GM04503 (cell line): ENCODE measurements at places on chromosomes 5 and 9.

DNA sequence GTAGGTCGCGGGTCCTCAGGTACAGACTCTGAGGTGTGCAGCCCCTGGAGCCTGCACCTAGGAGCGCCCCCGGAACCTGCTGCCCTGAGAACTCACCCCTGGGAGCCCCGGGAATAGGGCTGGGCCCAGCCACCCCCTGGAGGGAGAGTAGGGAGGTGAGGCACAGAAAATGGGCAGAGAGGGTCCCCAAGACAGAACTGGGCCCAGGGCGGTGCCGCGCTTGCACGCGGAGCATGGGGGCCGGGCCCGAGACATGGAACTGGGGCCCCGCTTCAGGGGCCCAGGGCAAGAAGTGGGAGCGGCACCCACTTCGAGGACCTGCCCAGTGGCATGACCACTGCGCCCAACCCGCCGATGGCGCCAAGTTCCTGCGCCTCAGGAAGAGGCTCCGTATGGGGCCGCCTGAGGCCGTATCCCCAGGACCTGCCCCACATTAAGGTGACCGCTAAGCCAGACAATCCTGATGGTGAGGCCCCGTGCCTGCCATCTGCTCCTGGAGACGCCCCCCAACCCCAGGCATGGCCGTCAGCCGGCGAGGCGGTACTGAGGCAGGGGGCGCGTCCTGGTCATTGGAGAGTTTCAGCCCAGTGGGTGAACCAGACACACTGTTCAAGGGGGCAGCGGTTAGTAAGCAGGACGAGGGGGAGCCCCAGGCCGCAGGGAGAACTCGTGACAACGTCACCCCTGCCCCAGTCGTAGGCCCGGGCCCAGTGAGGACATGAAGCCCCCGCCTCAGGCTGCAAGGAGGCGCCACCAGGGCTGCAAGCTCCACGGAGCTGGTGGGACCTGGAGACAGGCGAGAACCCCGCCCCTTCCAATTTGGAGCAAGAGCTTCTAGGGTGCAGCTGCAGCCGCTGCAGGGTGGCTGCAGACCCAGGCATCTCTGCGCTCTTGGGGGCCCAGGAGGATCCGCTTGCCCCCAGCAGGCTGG is 89.5 kb upstream of the PUM3 start:
- DNase-seq = no peak

GRCh38 chr5:150068961-150069645 is 17.3 kb downstream of the CSF1R start:
- DNase-seq = no peak

DNA sequence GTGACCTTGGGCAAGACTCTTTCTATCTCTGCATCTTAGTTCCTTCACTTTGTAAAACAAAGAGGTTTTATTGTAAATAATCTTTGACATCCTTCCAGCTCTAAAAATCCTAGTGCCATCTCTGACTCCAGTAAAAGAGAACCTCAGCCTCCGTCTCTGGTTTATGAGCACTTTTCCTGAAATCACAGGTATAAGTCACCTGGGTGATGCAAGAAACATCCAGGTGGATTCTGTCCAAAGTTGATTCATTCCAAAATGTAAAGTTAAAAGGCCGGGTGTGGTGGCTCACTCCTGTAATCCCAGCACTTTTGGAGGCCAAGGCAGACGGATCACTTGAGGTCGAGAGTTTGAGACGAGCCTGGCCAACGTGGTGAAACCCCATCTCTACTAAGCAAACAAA is 21.1 kb upstream of the UBAP2 start:
- no peak for DNase-seq

DNA sequence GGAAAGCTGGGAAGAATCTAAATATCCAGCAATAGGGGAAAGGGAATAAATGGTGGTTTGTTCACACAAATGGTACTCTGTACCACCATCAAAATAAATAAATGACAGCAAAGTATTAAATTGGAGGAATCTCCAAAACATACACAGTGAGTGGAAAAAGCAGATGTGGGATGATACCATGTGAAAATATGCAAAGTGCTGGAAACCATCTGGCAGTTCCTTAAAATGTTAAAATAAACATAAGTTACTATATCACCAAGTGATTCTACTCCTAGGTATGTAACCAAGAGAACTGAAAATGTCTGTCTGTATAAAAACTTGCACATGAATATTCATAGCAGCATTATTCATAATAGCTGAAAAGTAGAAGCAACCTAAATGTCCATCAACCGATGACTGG is 41.9 kb upstream of the TEX48 start:
- DNase-seq = peak; percentile 13

- no peak for DNase-seq
These were observed 353.5 kb downstream of the NDUFS4 start for GRCh38 chr5:53913941-53914340.

DNA sequence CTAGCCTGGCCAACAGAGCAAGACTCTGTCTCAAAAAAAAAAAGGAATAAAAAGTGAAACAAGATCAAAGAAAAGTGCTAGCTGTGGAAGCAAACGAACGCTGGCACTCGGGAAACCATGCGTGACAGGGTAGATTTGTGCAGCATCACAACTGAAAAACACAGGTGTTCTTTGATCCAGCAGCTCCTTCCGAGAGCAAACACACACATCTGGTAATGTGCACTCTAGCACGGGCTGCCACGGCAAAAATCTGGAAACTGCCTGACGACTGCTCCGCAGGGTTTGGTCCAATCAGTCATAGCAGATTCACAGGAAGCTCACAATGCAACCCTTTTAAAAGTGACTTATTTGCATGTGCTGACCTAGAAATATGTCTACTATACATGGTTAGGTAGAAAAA is 80.0 kb downstream of the SYK start:
- no peak for DNase-seq

DNA sequence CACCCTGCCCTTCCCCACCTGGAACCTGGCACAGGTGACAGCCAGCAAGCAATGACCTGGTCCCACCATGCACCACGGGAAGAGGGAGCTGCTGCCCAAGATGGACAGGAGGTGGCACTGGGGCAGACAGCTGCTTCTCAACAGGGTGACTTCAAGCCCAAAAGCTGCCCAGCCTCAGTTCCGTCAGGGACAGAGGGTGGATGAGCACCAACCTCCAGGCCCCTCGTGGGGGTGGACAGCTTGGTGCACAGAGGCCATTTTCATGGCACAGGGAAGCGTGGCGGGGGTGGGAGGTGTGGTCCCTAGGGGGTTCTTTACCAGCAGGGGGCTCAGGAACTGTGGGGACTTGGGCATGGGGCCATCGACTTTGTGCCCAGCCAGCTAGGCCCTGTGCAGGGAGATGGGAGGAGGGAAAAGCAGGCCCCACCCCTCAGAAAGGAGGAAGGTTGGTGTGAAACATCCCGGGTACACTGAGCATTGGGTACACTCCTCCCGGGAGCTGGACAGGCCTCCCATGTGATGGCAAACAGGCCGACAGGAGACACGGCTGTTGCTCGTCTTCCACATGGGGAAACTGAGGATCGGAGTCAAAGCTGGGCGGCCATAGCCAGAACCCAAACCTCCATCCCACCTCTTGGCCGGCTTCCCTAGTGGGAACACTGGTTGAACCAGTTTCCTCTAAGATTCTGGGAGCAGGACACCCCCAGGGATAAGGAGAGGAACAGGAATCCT is 1.9 kb downstream of the CEL start:
- DNase-seq = no peak

DNA sequence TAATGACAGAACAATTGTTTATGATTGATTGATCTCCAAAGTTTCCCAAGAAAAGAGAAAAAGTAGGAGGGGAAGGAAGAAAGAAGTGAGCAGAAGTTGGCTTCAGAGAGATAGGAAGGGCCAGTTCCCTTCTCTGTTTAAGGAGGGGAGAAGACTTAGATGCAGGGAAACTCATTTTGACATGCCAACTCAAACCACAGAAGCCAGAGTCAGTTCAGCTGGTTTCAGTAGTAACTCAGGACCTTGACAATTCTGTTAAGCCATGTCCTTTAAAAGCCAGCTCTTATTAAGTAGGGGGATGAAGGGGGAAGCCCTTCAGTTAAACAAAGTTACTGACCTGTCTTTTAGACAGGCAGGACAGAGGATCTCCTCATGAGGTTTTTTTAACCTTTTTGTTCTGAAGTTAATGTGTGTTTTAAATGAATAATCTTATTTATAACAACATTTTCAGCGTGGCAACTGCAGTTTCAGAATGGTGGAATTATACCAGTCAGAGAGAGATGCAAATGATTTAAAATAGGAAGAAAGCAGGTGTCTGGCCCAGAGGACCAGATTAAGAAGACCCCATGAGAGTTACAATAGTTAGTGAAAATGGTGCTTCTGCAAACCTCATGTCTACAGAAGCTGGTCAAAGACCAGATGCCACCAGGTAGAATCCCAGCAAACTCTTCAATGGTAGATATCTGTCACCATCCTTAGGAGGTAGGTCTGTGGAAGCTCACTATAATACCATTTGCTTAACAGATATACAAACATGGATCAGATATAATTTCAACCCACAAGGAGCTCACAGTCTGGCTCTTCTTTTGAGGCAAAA is 29.3 kb upstream of the ABL1 start:
- DNase-seq = no peak

DNA sequence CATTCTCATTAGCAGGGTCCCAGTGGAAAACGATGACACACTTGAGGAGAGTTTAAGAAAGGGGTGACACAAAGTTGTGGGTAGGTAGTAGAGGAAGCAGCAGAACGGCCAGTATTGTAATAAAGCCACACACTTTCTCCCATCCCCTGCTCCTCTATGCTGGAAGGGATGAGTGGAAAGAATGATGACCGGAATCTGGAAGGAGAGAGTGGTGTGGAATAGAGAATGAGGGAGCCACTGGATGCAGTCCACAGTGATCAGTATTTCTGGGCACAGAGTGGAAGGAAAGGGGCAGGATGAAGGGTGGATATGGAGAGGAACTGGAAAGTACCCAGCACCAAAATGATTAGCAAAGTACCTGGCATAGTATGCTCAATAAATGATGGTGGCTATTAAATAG is 133.8 kb upstream of the DAB2 start:
- no peak for DNase-seq

- DNase-seq = no peak
These were observed 11.4 kb upstream of the PTGDS start for GRCh38 chr9:136965771-136966484.

- DNase-seq = no peak
These were observed 12.5 kb downstream of the ST8SIA4 start for GRCh38 chr5:100890461-100891008.

DNA sequence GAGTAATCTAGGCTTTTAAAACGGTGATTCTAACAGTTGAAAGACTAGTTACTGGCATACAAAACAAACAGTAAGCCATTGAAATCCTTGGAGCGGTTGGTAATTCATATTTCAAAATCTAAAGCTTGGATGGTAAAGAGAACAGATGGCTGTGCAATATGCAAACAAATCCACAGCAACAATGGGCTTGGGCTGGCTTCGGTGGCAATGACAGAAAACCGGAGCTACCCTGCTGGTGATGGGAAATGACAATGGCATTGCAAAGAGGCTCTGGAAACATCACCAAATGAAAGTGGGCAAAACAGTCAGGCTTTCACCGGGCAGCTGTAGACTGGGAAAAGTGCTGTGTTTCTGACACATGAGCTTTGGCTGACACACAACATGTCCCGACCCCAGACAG is 42.2 kb downstream of the MED27 start:
- no peak for DNase-seq

- DNase-seq = no peak
These were observed 447.7 kb downstream of the KIF4B start for GRCh38 chr5:155461304-155461703.

- no peak for DNase-seq
These were observed 478.8 kb upstream of the TNC start for GRCh38 chr9:115596746-115597080.

- DNase-seq = no peak
These were observed 99.0 kb downstream of the MUSK start for GRCh38 chr9:110767559-110768063.

DNA sequence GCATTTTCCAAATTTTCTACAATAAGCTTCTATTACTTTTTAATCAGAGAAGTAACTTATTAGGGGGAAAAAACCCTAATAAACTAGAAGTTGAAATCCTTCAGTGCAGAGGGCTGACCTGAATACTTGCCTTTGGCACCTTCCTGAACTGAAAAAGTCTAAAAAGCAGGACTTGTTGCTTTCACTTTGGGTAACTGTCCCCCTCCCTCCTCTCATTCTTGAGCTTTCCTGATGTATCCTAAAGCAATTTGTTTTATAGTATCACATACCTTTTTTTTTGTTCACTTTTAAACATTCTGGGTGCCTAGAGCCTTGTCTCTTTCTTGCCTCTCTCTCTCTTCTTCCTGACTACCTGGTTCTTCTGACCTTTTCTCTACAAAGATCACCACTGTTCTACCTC is 64.0 kb upstream of the ERBIN start:
- no peak for DNase-seq

DNA sequence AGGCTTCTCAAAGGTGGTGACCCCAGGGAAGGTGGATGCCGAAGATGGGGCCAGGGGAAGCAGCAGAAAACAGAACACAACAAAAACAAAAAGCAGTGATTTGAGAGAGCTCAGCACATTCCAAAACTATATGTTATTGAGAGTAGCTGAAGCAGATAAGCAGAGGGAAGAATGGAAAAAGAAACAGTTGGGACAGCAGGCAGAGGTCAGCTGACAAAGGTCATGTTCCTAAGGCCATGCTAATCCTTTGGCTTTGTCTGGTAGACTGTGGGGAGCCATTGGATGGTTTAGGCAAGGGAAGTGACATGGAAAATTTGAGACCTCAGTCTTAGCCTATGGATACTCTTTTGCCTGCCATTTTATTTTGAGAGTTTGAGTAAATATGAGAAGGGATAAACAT is 14.5 kb downstream of the DMGDH start:
- no peak for DNase-seq

DNA sequence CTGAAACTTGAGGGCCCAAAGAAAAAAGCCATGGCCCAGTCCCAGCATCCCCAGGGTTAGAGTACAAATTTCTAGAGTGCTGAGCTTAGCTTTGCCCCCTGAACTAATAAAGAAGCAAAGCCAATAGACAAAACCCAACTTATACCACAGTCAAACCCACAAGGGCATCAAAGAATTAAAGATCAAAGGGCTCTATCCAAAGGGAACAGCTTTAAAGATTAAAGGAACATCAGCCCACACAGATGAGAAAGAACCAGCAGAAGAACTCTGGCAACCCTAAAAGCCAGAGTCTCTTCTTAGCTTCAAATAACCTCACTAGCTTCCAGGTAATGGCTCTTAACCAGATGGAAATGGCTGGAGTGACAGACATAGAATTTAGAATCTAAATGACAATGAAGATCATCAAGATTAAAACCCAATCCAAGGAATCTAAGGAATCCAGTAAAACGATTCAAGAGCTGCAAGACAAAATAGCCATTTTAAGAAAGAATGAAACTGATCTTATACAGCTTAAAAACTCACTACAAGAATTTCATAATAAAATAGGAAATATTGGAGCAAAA is 93.9 kb downstream of the YIPF5 start:
- no peak for DNase-seq

- no peak for DNase-seq
These were observed 16.1 kb downstream of the C9orf50 start for GRCh38 chr9:129604766-129605163.

DNA sequence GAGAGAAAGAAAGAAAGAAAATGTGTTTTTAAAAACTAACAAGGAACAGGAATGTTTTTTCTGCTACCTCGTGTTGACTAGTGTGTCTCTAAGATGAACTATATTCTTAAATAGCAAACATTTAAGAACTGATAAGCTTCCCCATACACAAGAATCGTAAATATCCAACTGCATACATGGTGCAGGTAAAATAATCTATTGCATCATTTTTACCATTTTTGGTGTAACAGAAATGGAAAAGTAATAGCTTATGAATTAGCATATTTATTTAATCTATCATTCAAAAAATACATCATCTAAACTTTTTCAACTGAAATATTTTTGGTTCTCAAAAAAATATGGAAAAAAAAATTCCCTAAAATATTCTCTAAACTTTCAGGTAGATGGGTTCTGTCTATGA is 59.7 kb upstream of the RAD23B start:
- no peak for DNase-seq

- no peak for DNase-seq
These were observed 22.9 kb upstream of the HMGCS1 start for GRCh38 chr5:43336159-43336558.
